ENCODE measurements at places on chromosomes 4 and X. TPM values are rescaled to one million over a fixed set of nuclear protein-coding genes. Genes with fewer than 3 reads are reported as not detected.

DNA sequence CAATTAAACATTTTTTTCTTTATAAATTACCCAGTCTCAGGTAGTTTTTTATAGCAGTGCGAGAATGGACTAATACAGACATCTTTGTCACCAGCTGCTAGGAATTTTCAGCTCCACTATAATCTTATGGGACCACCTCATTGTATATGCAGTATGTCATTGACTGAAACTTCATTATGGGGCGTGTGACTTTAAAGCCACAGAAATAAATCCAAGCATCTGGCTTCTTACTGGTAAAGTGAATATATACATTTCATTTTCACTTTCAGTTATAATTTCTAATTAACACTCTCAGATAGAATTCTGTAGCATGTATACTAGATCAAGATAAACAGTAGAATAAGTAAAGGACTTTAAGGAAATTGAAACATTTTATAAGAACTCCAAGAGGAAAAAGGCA lies 21.9 kb downstream of the IL15 start:
- ATAC-seq = no peak

DNA sequence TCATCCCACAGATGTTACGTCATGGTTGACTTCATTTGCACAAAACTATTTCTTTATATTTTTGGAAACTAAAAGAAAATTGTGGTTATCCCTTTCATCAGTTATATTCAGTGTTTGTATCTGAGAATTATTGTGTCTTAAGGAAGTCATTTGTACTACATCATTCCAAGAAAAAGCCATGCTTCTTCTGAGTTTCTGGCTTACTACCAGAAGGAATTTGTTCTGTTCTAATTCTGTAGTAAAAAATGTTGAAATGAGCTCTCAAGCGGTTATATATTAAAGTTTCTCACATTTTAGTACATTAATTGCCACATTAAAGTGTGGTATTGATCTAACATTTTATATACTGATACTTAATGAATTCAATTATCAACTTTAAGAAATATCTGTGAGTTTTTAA lies 1844.5 kb downstream of the PCDH7 start:
- no peak for ATAC-seq

DNA sequence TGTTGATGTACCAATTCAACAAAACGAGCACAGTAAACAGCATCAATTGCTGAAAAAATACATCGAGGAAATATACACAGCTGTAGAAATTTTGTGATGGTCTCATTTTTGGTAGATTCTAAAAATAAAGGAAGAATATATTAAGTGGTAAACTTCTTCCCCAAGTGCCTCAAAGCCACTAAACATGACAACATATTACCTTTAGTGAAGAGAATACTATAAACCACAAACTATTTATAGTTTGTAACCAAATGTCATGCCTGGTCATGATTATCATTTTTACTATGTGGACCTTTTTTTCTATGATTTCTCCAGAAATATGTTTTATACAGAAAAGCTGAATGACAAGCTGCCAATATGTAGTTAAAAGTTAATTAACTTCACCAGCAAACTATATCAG lies 106.9 kb downstream of the THOC2 start:
- no peak for ATAC-seq

GRCh38 chr4:85772470-85772869 lies 297.5 kb downstream of the ARHGAP24 start:
- ATAC-seq = no peak

DNA sequence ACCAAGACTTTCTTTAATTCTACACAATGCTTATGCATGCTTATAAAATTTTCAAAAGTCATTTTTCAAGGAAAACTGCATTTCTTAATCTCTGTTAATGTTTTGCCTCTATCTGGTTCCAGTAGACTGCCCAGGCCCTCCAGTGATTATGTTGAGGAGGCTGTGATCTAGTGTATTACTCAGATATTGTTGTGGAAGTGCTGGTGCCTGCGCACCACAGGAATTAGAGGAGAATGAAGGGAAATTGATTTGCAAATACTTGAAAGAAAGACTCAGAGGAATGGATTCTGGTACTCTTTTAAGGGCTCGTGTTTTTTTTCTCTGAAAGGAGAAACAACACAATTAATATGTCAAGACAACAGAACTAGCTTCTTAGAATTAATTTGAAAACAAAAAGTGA lies 1015.1 kb downstream of the RPA4 start:
- ATAC-seq = no peak

GRCh38 chr4:6649216-6649615 lies 8.7 kb downstream of the MRFAP1 start:
- no peak for ATAC-seq

GRCh38 chr4:20194123-20195013 lies 57.3 kb upstream of the SLIT2 start:
- ATAC-seq = peak; percentile 35

- ATAC-seq = no peak
These were observed 257.9 kb downstream of the PCDH18 start for GRCh38 chr4:137274404-137274803.

GRCh38 chr4:152599636-152600035 lies 63.7 kb upstream of the FBXW7 start:
- no peak for ATAC-seq

- ATAC-seq = no peak
These were observed 8.7 kb upstream of the SHOX start for GRCh38 chrX:621705-622503.

DNA sequence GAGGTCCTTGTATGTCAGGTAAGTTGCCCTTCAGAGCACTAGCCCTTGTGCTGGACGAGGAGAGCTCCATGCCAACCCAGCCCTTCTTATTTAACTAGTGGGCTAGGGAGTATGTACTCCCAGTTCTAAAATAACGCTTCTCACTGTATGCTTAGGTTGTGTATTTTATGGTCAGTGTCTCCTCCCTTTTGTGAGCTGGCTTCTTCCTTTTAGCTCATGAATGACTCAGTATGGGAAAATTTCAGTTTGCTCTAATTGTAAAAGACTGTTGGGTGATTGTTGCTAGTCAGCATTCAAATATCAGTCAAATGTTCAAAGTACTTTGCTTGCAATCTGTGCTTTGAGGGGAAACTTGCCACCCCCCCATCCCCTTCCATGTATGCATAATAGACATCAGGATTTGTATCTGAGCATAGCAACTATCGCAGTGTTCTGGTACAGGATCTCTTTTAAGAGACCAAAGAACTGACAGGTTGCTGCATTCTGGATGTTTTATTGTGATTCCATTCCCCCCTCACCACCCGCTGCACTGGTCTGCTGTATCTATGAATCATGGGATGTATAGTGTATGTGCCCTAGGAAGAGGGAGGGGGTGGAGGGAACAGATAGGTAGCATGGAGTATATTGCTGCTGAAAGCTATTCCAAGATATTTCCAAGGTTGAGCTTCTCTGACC lies 34.7 kb downstream of the DLG3 start:
- peak; percentile 68 for ATAC-seq

- ATAC-seq = no peak
These were observed 88.2 kb upstream of the TFDP3 start for GRCh38 chrX:133306316-133306715.

GRCh38 chrX:154050113-154050495 lies 30.4 kb upstream of the IRAK1 start:
- ATAC-seq = no peak

GRCh38 chr4:8373270-8373972 lies 67.1 kb downstream of the ACOX3 start:
- ATAC-seq = no peak

DNA sequence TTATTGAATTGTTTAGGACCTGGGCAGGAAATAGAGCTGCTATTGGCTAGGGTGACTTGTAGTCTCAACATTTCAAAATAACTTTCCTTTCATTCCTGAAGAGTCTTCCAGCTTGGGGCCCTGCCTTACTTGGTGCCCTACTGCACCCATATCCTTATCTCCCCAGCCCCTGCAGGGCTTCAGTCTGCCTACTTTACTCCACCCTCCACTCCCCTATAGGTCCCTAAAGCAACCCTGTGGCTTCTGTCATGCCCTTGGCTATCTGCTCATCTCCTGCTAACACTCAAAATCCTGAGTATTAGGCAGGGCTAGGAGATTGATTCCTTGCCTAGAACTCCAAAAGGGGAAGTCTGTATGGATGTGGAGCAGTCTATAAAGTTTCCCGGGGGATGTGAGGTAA lies 57.6 kb upstream of the PRKG2 start:
- no peak for ATAC-seq

DNA sequence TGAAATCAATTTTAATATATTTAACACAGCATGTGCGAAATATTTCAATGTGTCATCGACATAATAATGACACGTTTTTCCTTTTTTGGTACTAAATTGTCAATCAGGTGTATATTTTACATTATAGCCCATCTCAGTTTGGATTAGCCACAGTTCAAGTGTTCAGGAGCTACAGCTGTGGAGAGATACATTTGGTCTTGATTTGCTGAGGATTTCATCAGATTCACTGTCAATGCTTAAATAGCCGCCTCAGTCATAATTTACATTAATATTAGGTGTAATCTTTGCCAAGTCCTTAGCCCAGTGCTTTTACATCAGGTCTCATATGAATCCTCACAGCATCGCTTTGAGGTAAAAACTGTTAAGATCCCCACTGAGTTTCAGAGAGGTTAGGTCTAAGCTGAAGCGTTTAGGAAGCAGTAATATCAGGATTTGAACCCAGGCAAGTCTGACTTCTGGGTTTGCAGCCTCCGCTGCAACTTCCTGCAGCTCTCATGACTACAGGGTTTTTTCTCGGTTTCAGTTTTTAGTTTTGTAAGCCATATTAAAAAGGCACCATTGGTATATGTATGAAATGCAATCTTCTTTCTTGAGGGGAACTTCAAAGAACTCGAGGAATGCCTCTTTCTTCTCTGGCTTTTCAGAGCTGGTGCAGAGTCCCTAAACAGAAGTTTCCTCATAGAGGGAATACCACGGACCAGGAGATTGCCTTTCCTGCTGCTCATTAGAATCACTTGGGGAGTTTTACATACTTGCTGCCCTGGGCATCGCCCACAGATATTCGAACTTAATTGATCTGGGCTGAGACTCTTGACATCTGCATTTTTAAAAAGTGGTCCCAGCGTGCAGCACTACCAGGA lies 6.4 kb downstream of the MTM1 start:
- no peak for ATAC-seq

DNA sequence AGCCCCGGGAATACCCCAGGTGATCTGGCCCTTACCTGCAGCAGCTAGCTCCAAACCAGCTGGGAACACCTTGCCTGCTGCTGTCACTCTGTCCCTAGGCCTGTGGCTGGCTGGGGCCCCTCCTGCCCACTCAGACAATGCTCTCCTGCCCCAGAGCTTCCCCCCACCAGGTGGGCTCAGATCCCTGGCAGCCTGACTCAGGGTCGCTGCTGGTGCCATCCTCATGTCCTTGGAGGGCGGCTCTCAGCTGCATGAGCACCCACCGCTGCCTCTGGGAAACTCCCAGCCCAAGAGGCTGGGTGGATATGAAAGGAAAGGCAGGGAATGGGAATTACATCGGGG lies 15.8 kb downstream of the C4orf50 start:
- ATAC-seq = no peak

- no peak for ATAC-seq
These were observed 102.6 kb downstream of the AKAP4 start for GRCh38 chrX:50098241-50098640.

GRCh38 chrX:124641737-124642491 lies 295.6 kb downstream of the SH2D1A start:
- ATAC-seq = no peak

- ATAC-seq = no peak
These were observed 110.9 kb downstream of the HDAC8 start for GRCh38 chrX:72461766-72462165.

DNA sequence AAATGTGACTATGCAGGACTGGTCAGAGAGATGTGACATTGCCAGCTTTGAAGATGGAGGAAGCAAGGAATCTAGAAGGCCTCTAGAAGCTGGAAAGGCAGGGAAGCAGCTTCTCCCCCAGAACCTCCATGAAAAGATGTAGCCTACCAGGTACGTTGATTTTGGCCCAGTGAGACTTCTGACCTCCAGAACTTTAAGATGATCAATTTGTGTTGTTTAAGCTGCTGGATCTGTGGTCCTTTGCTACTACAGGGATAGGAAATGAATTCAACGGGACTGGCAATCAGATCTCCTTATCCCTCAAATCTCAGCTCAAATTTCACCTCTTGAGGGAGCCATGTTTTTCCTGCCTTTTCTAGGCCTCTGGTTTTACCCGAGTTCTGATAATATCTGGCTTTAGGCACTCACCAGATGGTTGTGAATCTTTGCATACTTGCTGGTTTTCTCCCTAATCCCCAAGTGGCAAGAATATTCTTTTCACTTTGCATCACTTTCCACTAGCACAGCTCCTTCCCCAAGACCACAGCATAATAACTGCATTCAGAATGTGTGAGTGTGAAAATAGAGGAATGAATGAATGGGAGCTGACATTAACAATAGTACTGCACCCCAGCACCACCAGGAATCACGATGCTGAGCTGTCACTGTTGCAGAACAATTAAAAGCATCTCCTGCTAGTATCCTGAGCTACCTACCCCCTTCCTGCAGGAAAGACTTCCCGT lies 25.5 kb upstream of the TMSB4X start:
- ATAC-seq = peak; percentile 72

DNA sequence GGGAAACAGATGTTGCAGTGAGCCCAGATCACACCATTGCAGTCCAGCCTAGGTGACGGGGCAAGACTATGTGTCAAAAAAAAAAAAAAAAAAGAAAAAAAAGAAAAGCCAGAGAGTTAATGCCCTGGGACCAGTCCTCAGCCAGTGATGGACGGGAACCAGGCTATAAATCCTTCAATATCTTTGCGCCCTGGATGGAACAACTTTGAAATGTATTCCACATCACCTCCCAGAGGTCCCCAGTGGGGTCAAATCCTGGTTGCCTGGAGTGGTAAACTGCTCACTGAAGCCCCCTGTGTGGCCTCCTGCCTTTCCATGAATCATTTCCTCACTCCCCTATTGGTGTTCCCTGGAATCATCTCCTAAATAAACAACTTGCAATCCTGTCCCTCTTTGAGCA lies 166.9 kb downstream of the DEFB131A start:
- ATAC-seq = no peak

Gene FAM114A1
- total RNA-seq = 10.4 TPM

Gene SLC7A11
- total RNA-seq = 3.3 TPM

Gene MAP9
- 64.3 TPM for total RNA-seq

Gene MAGEA4
- not detected for total RNA-seq

Gene CD38
- total RNA-seq = 0.09 TPM

Gene TMSB15C
- not detected for total RNA-seq

Gene GABRE
- 0.83 TPM for total RNA-seq

Gene PITX2
- 0.21 TPM for total RNA-seq

Data from motor neuron (in vitro differentiated cells).